Keratinocyte (primary cell): ENCODE measurements at places on chromosomes 5 and 9.

DNA sequence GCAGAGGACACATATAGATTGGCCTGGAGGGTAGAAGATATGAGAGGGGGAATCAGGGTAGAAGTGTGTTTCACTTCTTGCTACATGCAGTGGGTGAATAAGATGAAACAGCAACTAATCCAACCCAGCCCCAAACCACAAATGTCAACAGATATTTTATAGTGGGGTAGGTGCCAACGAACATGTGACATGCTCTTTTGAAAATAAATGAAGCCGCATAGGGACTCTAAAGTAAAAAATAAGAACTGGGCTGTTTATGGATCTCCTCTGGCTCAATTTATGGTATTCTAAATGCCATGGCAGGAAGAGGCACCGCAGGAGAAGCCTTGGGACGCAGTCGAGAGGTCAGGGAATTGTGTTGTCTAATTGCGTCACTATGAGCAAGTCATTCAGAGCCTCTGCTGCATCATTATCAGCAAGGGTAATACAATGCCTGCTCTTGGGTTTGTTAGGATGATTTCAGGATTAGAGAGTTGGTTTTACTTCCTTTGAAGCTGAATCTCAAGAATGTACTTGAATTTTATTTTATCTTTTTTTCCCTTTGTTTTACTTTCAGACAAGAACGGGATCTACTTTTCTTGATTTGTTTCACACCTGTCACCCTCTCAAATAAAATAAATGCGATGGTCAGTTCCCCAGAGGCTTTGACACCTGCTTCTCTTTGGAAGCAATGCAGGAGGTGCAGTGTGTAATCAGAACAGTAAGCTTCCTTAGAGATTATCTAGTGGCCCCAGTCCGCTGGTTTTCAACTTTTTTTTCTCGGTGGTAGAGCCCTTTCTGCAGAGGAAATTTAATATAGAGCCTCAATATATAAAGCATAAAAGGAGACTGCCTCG is 375.6 kb upstream of the CLINT1 start:
- no peak for DNase-seq

GRCh38 chr9:11257992-11258391 is 645.2 kb upstream of the PTPRD start:
- no peak for DNase-seq

DNA sequence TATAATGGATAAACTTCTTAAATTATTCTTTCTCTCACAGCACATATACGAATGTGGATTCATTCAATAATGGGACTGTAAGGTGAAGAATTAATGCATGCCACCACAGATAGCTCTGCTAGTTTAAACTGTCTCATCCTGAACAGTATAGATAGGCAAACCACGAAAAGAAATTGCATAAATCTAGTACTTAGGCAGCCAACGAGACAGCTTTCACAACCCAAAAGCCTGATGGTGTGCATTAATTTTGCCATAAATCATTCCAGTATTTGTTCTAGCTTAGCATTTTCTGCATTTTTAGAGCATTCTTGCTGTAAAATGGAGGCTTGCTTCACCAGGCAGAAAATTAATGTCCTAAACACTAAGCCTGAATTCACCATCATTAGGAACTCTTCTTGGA is 834.2 kb upstream of the DMAC1 start:
- DNase-seq: no peak

DNA sequence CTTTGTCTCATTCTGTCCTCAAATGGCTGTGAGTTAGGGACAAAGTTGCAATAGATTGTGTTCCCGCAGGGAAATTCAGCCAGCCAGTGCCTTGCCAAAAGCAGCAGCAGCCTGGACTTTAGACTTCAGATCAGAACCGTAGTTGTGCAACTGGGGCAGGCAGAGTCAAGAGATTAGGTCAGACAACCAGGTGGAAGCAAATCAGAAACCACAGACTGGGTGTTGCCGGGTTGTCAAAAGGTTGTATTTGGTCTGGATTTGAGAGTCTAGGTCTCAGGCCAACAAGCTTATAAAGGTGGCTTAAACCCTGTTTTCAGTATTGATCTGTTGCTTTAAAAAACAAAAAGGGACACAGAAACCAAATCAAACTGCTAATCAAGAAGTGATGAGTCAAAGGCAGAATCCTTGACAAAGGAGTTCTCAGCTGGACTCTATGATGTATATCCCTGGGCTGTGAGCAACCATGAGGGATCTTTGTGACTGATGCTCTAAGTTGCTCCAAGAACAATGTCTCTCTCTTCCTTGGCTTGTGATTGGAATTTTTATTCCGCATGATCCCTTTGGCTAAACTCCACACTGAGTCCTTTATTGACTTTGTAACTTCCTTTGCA is 20.9 kb downstream of the RFK start:
- DNase-seq: no peak

GRCh38 chr9:136543280-136543679 is 2.6 kb downstream of the NOTCH1 start:
- no peak for DNase-seq

DNA sequence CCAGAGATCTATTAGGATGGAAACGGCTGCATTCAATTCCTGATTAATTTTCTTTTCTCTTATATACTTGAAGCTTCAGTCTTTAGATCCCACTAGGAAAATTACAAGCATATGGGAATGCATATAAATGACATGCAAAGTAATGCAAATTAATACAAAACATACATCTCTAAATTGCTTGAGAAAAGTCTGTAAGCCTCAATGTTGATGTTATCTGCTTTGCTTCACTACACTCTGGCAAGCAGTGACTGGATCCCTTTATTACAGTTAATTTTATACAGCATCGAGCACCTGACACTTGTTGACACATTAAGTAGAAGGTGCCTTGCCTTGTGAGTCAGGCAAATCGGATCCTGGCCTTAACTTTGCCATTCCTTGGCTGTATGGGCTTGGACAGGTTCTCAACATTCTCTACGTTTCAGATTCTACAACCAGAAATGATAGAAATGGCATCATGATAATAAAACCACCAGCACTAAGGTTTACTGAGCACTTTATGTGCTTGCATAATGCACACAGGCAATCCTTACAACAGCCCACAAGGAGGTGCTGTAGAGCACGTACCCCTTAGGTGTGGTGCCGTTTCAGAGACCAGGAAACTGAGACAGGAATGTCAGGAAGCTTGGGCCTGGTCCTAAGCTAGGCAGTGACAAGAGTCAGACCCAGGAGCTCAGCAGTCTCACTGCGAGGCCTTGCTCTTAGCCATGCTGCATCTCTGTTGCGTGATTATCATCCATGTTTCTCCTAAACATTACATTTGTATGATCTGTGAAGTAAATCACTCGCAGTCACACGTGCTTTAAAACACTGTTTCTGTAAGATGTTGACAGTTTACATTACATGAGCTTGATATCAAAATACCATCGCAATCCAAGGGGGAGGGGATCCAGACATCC is 2.7 kb downstream of the GCNT4 start:
- peak; percentile 69 for DNase-seq

DNA sequence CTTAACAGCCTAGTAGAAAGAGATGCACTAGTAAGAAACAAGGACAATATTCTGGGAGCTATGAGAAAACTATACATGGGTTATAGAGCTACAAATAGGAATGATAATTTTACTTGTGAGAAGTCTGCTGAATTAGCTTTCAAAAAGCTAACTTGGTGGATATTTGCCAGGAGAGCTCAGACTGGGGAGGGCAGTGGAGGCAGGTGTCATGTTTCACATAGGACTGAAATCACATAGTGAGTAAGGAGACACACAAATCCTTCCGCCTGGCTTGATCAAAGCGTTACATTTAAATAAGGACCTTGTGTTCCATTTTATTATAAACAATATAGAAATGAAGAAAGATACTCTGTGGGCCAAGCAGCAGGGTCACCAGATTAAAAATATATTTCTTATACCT is 235.0 kb downstream of the ISL1 start:
- no peak for DNase-seq

GRCh38 chr5:148391422-148391821 is 7.7 kb downstream of the FBXO38 start:
- DNase-seq: no peak

DNA sequence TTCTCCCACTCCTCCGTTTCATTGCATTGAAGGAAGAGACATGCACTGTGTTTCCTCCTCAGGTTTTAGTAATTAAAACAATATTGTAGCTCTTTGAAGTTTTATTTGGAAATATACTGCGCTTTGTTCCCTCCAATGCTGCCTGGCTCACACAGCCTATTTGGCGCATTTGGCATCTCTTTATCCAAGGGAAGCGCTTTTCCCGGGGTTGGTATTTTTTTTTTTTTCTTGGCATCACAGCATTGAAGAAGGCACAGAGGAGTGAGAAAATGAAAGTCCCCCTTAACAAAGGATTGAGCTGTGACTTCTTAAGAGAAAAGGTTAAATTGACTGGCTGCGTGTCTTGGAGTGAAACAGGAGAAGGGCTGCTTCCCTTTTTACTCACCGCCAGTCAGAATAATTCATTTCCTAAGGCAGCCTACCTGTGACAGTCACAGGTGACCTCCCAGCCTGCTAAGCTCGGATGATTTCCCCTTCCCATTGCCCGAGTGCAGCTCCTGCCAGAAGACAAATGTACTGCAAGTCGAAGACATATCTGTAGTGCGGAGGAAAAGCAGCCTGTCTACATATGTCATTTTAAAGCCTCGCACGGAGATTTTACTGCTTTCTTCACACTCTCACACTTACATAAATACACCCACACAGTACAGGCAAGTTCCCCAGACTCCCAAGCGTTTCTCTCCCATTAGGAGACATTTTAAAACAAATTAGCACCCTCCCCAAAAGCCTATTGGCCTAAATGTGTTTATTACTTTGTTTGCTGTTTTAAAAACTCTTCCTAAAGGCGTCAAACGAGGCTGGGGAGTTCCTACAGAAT is 665.5 kb upstream of the ZNF608 start:
- DNase-seq: no peak

DNA sequence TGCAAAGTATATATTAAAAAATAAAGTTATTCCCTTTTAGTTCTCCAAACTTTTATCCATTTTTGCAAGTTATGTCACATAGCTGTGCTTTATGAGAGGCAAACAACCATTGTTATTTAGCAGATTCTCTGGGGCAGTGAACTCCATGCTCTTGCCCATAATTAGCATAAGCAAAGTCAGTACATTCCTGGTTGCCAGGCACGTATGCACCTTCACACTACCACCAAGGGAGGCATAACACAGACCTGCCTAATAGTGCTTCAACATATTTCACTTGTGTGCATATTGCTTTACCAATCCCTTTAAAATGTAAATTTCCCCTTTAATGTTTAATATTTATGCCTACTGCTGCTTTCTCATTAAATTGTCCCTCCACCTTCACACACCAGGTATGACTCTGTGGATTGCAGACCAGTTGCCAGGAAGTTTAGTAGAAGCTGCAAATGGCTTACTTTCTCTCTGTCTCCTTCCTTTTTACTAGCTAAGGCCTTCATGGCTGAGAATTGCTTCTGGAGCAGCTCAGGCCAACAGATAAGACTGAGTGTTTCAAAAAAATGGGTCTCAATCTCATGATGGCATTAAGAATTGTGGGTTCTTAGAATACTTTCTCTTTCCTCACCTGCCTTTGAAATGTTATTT is 388.2 kb downstream of the PRR16 start:
- no peak for DNase-seq

DNA sequence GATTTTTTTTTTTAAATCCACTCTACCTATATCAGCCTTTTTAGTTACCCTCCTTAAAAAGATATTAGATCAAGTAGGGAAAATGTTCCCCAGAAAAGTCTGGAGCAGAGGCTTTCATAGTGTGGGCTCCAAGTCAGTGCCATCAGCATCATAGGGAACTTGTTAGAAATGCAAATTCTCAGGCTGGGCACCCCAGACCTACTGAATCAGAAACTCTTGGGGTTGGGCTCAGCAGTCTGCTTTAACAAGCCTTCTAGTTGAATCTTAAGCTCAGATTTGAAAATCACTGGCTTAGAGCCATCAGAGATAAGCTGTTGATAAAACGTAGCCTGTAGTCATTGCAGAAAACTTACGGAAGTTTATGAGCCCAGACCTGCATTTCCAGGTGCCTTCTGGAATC is 140.1 kb downstream of the TMEM38B start:
- no peak for DNase-seq

- no peak for DNase-seq
These were observed 15.2 kb downstream of the FKBP15 start for GRCh38 chr9:113205861-113206260.
